Ureter (tissue), 1 donor: ENCODE measurements at places on chromosomes 11 and 22. TPM values are rescaled to one million over a fixed set of nuclear protein-coding genes. Genes with fewer than 3 reads are reported as not detected.

Gene TIGD3
- total RNA-seq: not detected

Gene GAL3ST1
- total RNA-seq: 0.73 TPM

Gene CLTCL1
- 5.8 TPM for total RNA-seq

Gene OR2AT4
- total RNA-seq: not detected

GRCh38 chr11:80157447-80157846 lies 716.6 kb upstream of the TENM4 start:
- no peak for DNase-seq

- DNase-seq: no peak
These were observed 346.4 kb upstream of the MTNR1B start for GRCh38 chr11:92623055-92623454.

GRCh38 chr11:57490456-57491248 lies 24.9 kb downstream of the SLC43A1 start:
- DNase-seq: no peak

- no peak for DNase-seq
These were observed 38.8 kb downstream of the RPUSD4 start for GRCh38 chr11:126172596-126173038.

DNA sequence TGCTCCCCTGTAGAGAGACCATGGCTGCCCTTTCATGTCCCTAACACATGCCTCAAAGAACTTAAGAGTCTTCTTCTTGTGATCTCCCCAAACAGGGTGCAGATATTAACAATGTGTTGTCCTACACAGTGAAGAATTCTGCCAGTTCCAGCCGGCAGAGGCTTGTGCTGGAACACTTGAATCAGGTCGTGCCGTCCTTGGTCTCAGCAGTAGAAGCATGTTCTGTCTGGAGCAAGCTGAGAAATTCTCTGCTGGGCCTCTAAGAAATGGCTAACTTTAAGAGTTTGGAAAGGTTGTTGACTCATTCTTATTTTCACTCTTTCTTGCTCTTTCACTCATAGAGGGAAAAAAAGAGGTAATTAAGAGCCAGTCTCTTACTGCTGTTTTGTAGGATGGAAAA lies 71.1 kb upstream of the SLC25A18 start:
- no peak for DNase-seq
